ENCODE measurements at places on chromosomes 11 and 22.

DNA sequence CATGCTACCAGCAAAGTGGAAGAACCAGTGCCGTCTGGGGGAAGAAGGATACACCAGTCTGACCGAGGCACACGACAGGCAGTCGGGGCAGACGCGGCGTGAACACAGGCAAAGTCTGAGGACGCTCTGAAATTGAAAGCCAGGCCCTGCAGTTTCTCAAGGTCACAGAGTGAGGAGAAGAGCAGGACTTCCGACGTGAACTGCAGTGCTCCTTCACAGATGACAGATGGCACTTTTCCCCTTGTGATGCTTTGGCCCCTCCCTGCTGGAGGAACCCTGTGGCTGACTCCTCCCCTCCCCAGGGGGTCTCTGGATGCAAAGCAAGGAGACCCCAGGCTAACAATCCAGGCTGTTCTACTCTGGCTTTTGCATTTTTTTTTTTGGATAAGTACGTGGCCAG lies 19.6 kb upstream of the JAM3 start:
- no peak for DNase-seq

DNA sequence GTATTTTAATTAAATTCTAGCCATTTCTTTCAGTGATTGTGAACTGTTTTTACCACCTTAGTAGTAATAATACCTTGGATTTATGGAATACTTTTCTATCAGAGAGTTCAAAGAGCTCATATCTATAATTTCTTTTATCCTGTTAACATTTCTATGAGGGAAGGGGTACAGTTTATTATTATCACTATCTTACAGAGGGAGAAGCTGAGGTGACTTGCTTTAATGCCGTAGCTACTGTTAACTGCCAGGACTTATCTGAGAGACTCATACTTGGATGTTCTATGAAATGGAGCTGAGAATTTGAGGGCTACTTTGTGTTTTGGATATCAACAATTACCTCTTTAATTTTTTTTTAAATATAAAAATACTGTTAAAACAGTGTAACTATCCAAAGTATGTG lies 3.3 kb downstream of the REXO2 start:
- DNase-seq = no peak

DNA sequence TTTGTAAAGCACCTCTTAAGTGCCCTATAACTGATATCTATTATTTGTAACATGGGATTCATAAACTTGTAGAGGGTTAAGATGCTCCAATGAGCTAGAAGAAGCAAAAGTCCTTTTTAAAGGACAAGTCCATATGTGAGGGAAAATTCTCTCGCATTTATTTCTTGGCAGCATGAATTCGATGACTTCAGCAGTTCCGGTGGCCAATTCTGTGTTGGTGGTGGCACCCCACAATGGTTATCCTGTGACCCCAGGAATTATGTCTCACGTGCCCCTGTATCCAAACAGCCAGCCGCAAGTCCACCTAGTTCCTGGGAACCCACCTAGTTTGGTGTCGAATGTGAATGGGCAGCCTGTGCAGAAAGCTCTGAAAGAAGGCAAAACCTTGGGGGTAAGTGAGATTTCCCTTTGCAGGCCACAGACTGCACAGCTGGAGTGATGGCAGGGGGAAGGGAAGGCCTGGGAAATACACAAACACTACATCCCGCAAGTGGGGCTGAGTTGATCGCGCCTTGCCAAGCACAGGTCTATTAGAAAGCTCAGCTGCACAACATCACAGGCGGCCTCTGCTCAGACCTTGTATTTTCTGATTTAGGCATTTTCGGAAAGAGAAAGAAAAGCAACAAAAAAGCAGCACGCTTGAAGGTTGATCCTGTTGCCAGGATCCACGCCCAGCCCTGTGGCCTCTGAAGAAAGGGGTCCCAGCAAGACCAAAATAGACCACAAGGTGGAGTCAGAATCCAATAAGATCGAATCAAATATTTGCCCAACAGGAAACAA lies 1.5 kb downstream of the MS4A8 start:
- no peak for DNase-seq

DNA sequence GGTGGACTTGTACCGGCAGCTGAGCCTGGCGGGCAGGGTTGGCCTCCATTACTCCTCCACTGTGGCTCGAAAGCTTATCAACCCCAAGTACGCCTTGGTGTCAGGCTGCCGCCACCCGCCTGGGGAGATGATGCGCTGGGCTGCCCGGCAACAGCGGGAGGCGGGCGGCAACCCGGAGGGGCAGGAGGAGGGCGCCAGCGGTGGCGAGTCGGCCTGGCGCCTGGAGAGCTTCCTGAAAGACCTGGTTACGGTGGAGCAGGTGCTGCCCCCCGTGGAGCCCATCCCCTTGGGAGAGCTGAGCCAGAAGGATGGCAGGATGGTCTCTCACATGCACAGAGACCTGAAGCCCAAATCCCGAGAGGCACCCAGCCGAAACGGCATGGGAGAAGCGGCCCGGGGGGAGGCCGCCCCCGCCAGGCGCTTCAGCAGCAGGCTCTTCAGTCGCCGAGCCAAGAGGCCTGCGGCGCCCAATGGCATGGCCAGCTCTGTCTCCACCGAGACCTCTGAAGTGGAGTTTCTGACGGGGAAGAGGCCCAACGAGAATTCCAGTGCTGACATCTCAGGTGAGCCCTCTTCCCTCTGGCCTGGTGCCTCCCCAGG lies 26.7 kb downstream of the FAM83F start:
- no peak for DNase-seq

DNA sequence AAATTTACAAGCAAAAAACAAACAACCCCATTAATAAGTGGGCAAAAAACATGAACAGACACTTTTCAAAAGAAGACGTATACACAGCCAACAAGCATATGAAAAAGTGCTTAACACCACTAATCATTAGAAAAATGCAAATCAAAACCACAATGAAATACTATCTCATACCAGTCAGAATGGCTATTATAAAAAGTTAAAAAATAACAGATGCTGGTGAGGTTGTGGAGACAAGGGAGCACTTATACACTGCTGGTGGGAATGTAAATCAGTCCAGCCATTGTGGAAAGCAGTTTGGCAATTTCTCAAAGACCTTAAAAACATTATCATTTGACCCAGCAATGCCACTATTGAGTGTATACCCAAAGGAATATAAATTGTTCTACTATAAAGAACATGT lies 72.3 kb downstream of the BBOX1 start:
- DNase-seq = peak; percentile 55

- DNase-seq = no peak
Measured at GRCh38 chr11:131402040-131402439, 31.6 kb downstream of the NTM start.

GRCh38 chr11:96043291-96043690 lies 119.4 kb upstream of the MTMR2 start:
- DNase-seq = no peak

- no peak for DNase-seq
Measured at GRCh38 chr22:45568213-45568612, 65.5 kb downstream of the FBLN1 start.

DNA sequence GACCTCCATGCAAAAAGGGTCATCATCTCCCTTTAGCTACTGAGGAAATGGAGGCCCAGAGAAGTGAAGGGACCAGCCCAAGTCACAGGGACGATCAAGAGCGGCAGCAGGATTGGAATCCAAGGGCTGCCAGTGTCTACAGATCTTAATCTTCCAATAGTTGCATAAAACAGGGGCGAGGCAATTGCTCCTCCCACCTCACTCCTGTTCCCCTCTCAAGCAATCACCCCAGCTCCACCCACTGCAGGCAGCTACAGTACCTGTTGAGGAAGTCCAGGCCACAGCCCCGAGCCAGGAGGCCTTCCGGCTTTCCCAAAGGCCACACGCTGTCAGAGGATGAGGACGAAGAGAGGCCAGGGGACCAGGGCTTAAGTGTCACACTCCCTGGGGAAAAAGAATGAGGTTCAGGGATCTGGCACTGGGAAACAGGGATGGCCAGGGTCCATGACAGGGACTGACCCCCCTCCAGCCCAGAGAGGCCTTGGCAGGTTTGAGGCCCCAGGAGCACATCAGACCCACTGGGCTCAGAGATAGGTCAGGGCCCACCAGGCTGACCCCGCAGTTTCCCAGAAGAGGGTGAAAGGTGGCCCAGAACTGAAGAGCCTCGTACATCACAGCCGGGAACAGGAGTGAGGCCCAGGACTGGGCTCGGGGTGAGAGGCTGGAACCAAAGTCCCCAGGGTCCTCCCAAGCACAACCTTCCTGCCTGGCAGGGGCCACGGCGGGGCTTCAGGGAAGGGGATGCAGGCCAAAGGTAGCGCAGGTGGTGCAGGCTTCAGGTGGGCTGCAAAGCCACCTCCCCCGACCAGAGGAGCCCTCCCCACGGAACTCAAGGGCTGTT lies 16.4 kb upstream of the MFNG start:
- DNase-seq = no peak

DNA sequence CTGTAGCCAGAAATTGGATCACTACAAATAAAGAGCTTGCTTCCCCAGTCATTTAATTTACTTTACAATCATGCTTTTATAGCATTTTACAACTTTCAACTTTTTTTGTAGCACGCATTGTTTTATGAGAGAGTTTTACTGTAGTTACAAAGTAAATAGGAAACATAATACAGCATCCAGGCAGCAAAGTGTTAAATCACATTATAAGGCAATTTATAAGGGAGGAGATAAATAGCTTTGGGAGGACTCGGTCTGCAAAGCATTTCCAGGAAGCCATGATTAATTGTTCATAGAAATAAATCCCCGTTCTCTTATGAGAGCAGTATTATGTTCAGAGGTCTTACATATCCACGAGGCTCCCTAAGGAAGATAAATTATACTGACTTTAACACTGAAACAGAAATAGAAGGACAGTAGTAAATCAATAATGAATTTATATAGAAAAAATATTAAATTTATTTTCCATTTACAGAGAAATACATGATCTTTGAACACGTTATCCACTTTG lies 792.6 kb upstream of the RAG2 start:
- no peak for DNase-seq

GRCh38 chr11:42237701-42238235 lies 778.3 kb upstream of the LRRC4C start:
- DNase-seq = peak; percentile 88

- DNase-seq = no peak
Measured at GRCh38 chr11:75182664-75183063, 31.8 kb downstream of the SLCO2B1 start.

DNA sequence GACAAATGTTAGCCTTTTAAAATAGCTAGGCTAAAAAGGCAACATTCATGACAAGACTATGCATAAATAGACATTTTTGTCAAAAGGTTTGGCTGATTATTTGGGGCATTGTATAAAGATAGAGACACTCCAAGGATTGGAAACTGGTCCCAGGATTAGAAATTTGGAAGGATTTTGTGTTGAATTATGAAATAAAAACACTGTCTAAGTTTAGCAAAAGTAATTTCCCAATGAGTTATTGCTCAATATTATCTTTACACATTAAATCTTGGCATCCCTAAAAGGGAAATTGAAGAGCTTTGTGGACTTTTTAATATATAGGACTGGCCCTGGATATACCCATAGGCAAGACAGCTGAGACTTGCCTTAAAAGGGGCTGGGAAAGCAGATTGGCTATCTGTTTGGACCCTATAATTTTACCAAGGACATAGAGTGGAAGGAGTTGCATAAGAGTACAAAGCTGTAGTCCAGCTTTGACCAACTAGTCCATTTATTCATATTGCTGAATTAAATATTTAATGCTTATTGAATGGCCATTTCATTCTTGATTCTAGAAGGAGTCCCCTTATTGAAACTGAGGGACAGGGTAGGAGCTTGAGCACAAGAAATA lies 382.7 kb downstream of the METTL15 start:
- DNase-seq = peak; percentile 8

- DNase-seq = no peak
Measured at GRCh38 chr11:66071381-66071801, 1.3 kb downstream of the PACS1 start.

DNA sequence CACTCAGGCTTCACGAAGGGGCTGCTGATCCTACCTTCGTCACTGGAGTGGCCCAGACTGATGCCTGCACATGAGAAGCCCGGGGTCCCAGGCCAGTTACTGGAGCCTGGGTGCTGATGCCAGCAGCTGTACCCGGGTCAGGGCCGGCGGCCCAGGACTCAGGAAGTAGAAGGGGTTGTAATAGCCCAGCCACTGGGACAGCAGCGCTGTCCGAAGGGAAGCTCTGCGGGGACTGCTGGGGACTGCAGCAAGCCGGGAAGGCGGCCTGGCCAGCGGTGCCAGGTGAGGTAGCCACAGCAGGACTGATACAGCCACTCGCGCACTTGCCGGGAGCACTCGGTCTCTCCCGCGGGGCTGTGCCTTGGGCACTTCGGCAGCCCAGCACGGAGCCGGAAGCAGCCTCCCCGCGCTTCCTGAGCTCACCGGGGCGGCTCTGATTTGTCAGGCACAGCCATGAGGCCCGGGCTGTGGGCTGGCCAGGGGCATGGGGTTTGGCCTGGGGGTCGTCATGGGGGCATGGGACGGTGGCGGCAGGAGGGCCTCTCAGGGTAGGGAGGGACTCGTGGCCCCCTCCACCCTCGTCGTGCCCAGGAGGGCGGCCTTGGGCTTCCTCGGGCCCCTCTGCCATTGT lies 13.9 kb upstream of the OR8K1 start:
- no peak for DNase-seq

- DNase-seq = no peak
Measured at GRCh38 chr11:64235437-64236161, 1.2 kb downstream of the VEGFB start.

DNA sequence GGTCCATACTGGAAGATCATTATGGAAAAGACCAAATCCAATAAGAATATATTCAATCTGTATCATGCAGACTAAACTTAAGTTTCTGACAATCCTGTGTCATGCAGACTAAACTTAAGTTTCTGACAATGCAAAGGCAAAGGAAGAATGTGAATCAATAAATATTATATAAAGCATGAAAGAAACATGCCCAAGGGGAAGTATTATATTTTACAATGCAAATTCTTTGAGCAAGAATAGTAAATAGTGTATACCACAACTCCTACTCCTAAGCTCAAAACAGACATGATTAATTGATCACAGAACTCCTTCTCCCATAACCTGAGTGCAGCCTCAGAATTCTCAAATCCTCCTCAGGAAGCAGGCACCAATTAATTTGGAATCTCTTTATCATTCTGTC lies 71.3 kb upstream of the BDNF start:
- no peak for DNase-seq

- DNase-seq = peak; percentile 77
Measured at GRCh38 chr11:8832571-8833260, 78.3 kb upstream of the AKIP1 start.

- no peak for DNase-seq
Measured at GRCh38 chr11:11170352-11171084, 182.5 kb downstream of the CSNK2A3 start.

DNA sequence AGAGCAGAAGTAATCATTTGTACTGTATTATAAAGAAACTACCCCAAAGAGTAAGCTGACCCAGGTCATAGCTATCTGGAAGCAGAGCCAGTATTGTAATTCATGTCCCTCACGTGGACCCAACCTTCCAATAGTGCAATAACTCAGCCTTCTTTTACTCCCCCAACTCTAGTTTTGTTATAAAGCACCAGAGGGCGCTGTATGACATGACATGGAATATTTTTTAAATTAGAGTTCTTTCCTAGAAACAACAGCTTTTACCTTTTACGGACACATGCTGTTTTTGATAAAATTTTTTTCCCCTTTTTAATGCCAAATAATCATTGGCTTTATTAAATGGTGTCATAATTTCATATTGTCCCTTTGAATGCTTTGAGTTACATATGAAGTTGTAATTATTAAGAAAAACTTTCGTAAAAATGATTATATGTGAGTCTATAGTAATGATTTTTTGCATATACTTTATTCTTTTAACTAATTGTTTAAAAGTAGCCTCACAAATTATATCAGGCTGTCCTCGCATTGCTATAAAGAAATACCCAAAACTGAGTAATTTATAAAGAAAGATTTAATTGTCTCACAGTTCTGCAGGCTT lies 76.9 kb downstream of the DKK3 start:
- DNase-seq = peak; percentile 70
